ENCODE measurements at places on chromosomes 2 and 18. TPM values are rescaled to one million over a fixed set of nuclear protein-coding genes. Genes with fewer than 3 reads are reported as not detected.

DNA sequence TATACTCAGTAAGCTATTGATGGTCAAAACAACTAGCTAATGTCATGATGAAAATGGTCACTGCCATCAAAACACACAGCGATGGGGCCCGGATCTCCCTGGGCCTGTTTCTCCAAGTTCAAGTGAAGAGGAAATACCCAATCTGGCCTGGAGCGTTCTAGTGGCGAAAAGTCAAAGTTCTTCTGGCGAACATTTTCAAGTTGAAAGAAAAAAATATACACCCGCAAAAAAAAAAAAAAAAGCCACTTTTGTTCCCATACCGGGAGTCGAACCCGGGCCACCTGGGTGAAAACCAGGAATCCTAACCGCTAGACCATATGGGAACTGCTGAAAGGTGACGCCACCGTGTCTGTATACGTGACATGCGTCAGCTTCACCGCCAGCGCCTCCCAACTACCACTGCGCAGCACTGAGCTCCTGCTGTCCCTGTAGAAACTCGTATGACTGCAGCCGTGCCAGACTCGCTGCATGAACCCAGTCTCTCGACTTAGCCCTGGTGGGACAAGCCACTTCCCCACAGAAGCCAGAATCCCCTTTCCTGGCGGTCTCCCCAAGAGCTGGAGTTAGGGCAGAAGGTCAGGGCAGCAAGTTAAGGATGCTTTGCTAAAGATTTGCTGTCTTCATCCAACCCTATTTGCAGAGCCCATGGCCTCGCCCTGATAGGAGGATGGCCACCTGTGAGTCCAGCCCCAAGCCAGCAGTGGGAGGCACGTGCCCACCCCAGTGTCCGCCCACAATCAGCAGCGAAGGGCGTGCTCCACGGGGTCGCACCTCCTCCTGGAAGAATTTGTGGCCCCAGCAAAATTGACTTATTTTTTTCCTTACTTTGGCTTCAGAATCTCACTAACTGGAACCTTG is 5.6 kb upstream of the IMP4 start:
- peaks cover 25% of the 10 kb centered on the region for H3K4me1 ChIP-seq
- no peak overlapping the region for H3K4me3 ChIP-seq
- H3K27me3 ChIP-seq = peaks cover 7% of the 10 kb centered on the region
- DNase-seq = peak; percentile 32
- peaks cover 20% of the 10 kb centered on the region for H3K36me3 ChIP-seq
- peak overlapping the region; percentile 71 for H3K27ac ChIP-seq

The CRYBA2 gene
- not detected for total RNA-seq

The CNGA3 gene
- total RNA-seq = not detected

DNA sequence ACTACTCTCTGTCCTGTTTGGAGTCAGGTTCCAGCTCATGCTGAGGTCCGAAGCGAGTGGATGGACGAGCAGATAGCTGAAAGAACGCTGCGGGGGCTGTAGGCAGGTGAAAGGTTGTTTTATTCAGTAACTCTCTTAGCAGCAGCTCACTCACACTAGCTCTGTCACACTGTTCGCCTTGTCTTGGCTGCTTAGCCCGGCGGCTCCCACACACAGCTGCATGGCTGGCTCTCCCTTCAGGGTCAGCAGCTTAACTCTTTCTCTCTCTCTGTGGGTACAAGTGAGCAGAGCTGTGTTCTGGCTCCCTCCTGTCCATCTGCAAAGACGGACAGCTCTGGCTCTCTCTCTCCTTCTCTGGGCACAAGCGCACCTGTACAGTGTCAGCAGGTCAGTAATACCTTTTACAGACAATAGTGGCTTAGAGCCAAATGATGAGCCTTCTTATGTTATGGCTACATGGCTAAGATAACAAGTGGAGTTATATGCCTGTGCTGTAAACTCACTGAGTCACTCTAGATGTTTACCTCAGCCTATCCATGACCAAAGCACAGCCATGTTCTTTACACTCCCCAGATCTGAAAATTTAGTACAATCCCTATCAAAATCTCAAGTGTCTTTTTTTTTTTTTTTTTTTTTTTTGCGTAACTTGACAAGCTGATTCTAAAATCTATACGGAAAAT is 149.3 kb downstream of the GALNT1 start:
- peaks cover 3% of the 10 kb centered on the region for H3K27me3 ChIP-seq
- no peak overlapping the region for H3K4me3 ChIP-seq
- no peaks in the 10 kb centered on the region for H3K4me1 ChIP-seq
- no peak for DNase-seq

The MAP3K19 gene
- not detected for total RNA-seq

GRCh38 chr2:161358838-161359237 is 50.6 kb downstream of the PSMD14 start:
- no peak for DNase-seq
- H3K27me3 ChIP-seq = no peaks in the 10 kb centered on the region
- H3K27ac ChIP-seq = no peak overlapping the region
- peaks cover 26% of the 10 kb centered on the region for H3K36me3 ChIP-seq

The FSHR gene
- not detected for total RNA-seq

DNA sequence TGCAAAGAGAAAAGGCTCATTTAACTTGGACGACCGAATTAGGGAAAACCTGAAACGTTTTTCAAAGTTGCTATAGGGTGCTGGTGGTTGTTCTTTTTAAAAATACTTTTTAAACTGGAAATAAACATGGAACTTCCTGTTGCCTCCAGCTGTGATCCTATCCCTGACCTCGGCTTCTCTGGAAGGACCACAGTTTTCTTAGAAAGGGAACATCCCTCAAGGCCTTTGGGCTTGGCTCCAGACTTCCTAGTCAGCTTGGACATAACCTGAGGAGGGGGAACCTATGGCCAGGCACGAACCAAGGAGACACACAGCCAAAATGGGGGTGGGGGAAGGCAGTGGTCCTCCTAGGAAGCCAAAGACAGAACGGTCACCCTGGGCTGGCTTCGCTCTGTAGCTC is 57.7 kb downstream of the CENPO start:
- H3K4me1 ChIP-seq = no peaks in the 10 kb centered on the region
- no peaks in the 10 kb centered on the region for H3K27me3 ChIP-seq
- H3K36me3 ChIP-seq = peaks cover 2% of the 10 kb centered on the region
- no peak overlapping the region for H3K4me3 ChIP-seq
- DNase-seq = no peak
- H3K27ac ChIP-seq = no peak overlapping the region

The KYNU gene
- total RNA-seq = not detected

GRCh38 chr18:71371951-71372605 is 1083.2 kb downstream of the SOCS6 start:
- no peak for DNase-seq
- H3K36me3 ChIP-seq = no peaks in the 10 kb centered on the region
- H3K4me3 ChIP-seq = no peak overlapping the region
- H3K4me1 ChIP-seq = no peaks in the 10 kb centered on the region

DNA sequence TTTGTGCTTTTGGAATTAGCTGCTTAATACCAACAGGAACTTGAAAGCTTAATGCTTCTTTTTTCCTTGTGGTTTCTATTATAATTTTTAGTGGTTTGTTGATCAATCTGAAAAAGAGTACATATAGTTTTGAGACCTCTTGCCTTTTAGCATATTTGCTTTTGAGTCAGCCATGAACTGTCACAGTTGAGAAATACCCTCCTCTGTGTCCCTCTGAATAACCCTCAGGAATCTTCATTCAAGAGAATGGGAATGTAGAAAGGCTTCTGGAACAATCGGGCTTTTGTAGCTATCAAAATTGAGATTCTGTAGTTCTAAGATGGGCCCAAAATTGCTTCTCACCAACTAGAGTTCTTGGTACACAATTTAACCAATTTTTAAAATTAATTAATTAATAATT is 451.1 kb upstream of the TRIB2 start:
- peaks cover 1% of the 10 kb centered on the region for H3K36me3 ChIP-seq
- no peak for DNase-seq

- no peak for DNase-seq
- no peaks in the 10 kb centered on the region for H3K36me3 ChIP-seq
- H3K27me3 ChIP-seq = peaks cover 6% of the 10 kb centered on the region
- H3K4me1 ChIP-seq = peaks cover 11% of the 10 kb centered on the region
Measured at GRCh38 chr2:102193074-102193473, 6.3 kb downstream of the IL1RL2 start.

DNA sequence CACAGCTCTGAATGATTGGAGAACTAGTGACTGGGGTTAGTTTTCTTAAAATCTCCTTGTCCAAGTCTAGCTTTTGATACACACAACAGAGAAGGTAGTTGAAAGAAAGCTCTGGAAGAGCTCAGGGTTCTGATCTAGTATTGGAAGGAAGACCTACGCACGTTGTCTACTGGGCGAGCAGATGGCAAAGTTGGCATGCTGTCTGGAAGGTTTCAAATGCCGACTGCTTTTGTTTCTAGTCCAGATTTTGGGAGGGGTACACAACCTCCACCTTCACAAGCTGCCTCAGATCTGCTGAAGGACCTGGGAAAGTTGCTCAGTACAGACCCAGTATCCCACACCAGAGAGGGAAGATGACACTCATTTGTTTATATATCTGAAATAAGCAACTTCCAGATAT is 507.3 kb downstream of the RNF144A start:
- peaks cover 25% of the 10 kb centered on the region for H3K4me1 ChIP-seq
- peaks cover 9% of the 10 kb centered on the region for H3K27me3 ChIP-seq
- H3K27ac ChIP-seq = no peak overlapping the region

All from activated T-helper 1 cell treated with anti-CD3 and anti-CD28 coated beads, Interleukin-12 subunit alpha, Interleukin-12 subunit beta, Interleukin-2, Interleukin-4 antibody, amounts not matched to agents 30 ng/mL and 10 ng/mL and 1 ng/mL, durations not matched to agents 14 hours and 24 hours and 36 hours (primary cell).